Metanephros (tissue), 2 donors: ENCODE measurements at places on chromosomes 7 and 10. TPM values are rescaled to one million over a fixed set of nuclear protein-coding genes. Genes with fewer than 3 reads are reported as not detected.

IDI2 gene
- total RNA-seq: not detected

INMT gene
- 9.5 TPM for total RNA-seq

LIPF gene
- 0.41 TPM for total RNA-seq

ELAPOR2 gene
- 8.0 TPM for total RNA-seq

AQP1 gene
- 143 TPM for total RNA-seq

TES gene
- 59.8 TPM for total RNA-seq

EBF3 gene
- 12.2 TPM for total RNA-seq

ZNF804B gene
- 0.23 TPM for total RNA-seq

STAG3 gene
- total RNA-seq: 1.3 TPM

SHTN1 gene
- 5.3 TPM for total RNA-seq

ANKRD61 gene
- not detected for total RNA-seq

ASB15 gene
- total RNA-seq: 4.4 TPM

CPN1 gene
- 2.2 TPM for total RNA-seq

SFTPA1 gene
- 0.88 TPM for total RNA-seq

OGDHL gene
- total RNA-seq: 57.6 TPM

ADARB2 gene
- 0.76 TPM for total RNA-seq

GIMAP1 gene
- 2.6 TPM for total RNA-seq

FAM25C gene
- not detected for total RNA-seq

CC2D2B gene
- total RNA-seq: 3.8 TPM

TMEM72 gene
- total RNA-seq: 87.1 TPM

LIPN gene
- not detected for total RNA-seq

NEUROG3 gene
- total RNA-seq: not detected

GRID2IP gene
- 1.5 TPM for total RNA-seq

RNF32 gene
- 1.1 TPM for total RNA-seq

NKX2-3 gene
- total RNA-seq: not detected

DPYSL4 gene
- 10.5 TPM for total RNA-seq

SPDYE9 gene
- not detected for total RNA-seq

DBNL gene
- 73.8 TPM for total RNA-seq

SPDYE6 gene
- not detected for total RNA-seq

HOXA6 gene
- 72.5 TPM for total RNA-seq

LIPM gene
- total RNA-seq: not detected

TMEM26 gene
- 6.6 TPM for total RNA-seq

XPNPEP1 gene
- total RNA-seq: 106 TPM

UPK3BL2 gene
- total RNA-seq: 17.8 TPM

ARHGEF35 gene
- total RNA-seq: 7.7 TPM

ST8SIA6 gene
- total RNA-seq: 1.9 TPM

GPNMB gene
- total RNA-seq: 31.2 TPM
